H9 (cell line): ENCODE measurements at places on chromosomes 1 and 21. TPM values are rescaled to one million over a fixed set of nuclear protein-coding genes. Genes with fewer than 3 reads are reported as not detected.

DNA sequence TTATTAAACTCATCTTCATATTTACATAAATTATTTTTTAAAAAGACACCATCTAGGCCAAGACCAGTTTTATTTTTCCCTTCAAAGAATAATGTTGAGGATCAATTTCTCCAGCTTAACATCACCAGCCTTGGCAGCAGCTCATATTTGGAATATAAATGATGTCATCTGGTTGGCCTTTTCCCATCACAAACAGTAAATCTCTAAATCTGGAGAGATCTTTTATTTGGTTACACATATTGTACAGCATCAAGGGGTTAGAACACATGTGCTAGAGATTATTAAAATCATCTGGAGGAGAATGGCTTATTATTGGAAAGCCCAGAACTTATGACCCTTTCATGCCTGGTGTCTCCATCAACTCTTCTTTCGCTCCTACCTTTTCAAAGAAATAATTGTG, 508.8 kb downstream of the PLPP3 start:
- no peaks in the 10 kb centered on the region for H3K4me1 ChIP-seq
- no peaks in the 10 kb centered on the region for H3K36me3 ChIP-seq
- DNase-seq = no peak

- no peak for DNase-seq
- H3K36me3 ChIP-seq = no peaks in the 10 kb centered on the region
- no peaks in the 10 kb centered on the region for H3K4me1 ChIP-seq
- H3K4me3 ChIP-seq = no peak overlapping the region
Observed at GRCh38 chr1:5580926-5581325, 411.3 kb downstream of the NPHP4 start.

Gene KPRP
- total RNA-seq = not detected in 2 replicates

GRCh38 chr1:62637392-62638105, 40.2 kb downstream of the ANGPTL3 start:
- H3K4me3 ChIP-seq = no peak overlapping the region
- H3K27me3 ChIP-seq = no peaks in the 10 kb centered on the region
- peaks cover 24% of the 10 kb centered on the region for H3K36me3 ChIP-seq
- DNase-seq = no peak
- no peaks in the 10 kb centered on the region for H3K4me1 ChIP-seq
- H3K27ac ChIP-seq = no peak overlapping the region

- no peak for DNase-seq
- H3K27ac ChIP-seq = no peak overlapping the region
- H3K36me3 ChIP-seq = no peaks in the 10 kb centered on the region
- no peak overlapping the region for H3K4me3 ChIP-seq
- H3K27me3 ChIP-seq = no peaks in the 10 kb centered on the region
Observed at GRCh38 chr1:174265282-174265681, 106.0 kb downstream of the RABGAP1L start.
